ENCODE measurements at places on chromosomes 4 and X.

GRCh38 chr4:110823251-110823650 lies 200.4 kb upstream of the PITX2 start:
- DNase-seq: peak; percentile 21

DNA sequence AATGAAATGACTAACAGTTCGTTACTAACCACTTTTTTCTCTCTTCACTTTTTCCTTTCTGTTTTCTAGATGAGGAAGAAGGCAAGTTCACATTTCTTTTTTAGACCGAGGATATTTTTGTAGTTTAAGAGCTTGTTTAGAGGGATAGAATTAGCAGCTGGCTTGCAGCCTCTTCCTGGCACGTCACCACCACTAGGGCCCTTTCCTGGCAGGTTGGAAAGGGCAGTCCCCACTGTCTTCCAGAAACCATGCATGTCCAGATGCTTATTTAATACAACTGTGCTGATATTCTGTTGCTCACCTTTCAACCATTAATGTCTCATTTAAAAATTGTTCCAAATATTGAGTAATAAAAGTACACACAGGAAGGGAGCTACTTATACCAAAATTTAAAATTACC lies 209.5 kb upstream of the PACRGL start:
- no peak for DNase-seq

DNA sequence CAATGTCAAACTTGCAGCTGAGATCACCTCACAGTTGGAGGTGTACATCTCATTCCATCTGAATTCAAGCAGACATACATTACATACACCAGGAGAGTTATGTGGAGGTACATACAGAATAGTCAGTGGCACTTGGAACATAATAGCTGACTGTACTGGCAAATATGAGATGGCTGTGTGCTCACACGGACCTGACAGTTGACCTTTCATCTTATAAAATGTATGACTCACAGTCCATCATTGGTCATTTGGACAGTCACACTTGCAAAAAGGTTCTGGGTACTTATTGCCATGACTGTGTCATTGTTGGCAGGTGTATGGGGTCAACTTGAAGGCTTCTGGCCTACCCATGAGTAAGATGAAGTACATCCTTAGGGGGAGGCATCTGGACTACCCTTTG lies 88.6 kb upstream of the WDR1 start:
- DNase-seq: no peak

GRCh38 chrX:10120828-10121227 lies 35.9 kb upstream of the CLCN4 start:
- no peak for DNase-seq

- peak; percentile 75 for DNase-seq
These were observed 175.8 kb downstream of the PPP1R2C start for GRCh38 chrX:42602136-42602535.

DNA sequence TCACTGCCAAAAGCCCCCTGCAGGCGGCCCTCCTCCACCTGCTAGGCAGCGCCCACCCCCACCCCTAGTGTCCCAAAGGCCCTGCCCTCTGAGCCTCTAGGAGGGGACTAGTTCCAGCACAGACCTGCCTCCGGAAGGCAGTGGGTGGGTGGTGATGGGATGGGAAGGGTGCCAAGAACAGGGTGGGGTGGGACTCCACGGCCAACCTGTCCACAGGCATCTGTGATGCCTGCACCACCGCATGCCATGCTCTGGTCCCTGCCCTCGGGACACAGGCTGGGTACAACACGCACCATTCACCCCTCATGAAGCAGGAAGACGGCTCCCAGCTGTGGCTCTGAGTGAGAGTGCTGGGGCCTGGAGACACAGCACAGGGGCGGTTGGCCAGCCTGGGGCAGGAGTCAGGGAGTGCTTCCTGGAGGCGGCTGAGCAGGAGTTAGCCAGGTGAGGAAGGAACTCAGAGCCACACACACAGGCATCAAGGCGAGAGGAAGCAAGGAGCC lies 243.1 kb upstream of the PSAPL1 start:
- no peak for DNase-seq

- DNase-seq: no peak
These were observed 961.8 kb downstream of the SH3BGRL start for GRCh38 chrX:82163701-82164100.

DNA sequence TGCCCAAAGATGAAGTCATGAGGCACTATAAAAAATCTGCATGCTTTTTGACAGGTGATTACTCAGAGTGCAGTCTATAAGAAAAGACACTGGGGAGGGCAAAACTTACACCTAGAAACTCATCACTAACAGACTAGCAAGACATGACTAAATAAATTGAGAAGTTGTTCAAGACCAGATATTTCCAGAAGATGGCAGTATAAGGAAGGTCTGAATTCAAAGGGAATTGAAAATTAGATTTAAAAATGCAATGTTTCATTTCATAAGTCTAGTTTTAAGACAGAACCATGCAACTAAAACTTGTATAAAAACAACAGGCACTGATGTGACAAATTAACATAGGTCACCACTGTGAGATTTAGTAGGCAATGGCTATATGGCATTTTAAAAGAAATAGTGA lies 232.5 kb upstream of the POF1B start:
- DNase-seq: no peak

- no peak for DNase-seq
These were observed 13.3 kb downstream of the IDS start for GRCh38 chrX:149491812-149492211.

DNA sequence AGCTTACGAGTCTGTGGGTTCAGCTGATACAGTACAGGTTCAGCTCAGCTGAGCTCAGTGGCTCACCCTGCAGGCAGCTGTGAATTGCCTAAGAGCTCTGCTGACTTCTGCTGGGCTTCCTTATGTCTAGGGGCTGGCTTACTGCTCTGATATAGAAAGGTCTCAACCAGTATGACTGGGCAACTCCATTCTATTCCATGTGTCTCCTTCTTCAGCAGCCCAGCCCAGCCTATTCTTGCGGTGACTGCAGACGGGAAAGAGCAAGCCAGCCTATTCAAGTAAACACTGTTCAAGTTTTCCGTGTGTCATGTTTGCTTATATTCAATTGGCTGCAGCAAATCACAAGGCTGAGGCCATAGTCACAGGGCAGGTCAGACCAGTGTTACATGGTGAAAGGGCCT lies 615.4 kb upstream of the ZFP42 start:
- DNase-seq: peak; percentile 78

- no peak for DNase-seq
These were observed 161.5 kb downstream of the SOWAHB start for GRCh38 chr4:76736414-76736813.

- no peak for DNase-seq
These were observed 146.4 kb downstream of the PALLD start for GRCh38 chr4:168643111-168643795.

DNA sequence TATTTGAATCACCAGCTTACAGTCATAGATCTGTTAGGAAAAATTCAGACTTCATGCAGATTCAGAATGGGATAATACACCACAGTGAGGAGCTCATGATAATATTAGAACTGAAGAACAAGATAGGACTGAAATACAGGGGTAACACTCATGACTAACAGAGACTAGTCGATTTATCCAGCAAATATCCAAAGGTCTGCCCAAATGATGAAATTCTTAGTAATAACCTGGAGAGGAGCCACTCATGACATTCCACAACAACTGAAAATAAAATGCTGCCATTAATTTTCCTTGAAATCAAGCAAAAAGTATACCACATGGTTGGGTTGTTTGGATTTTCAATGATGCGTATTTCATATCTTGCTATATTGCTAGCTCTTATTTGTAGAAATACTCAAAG lies 903.7 kb upstream of the ADGRL3 start:
- DNase-seq: no peak

- DNase-seq: no peak
These were observed 7.1 kb downstream of the NKX3-2 start for GRCh38 chr4:13537011-13537831.

DNA sequence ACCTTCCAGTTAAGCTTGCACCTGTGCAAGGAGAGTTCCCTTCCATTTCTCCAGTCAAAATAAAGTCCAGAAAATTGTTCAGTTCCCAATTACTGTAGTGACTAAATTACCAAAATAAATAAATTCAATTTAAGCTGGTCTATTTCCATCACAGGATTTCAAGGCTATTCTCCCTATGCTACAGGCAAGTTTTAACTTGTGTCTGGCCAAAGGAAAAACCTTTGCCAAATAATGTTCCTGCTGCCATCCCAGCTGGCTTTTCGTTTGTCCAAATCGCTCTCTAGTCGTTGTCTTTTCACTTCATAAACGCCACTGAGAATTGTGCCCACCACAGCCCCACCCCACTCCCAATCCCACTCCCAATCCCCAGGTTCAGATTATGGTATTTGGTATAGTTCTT lies 2.4 kb downstream of the KCTD8 start:
- no peak for DNase-seq
